ENCODE measurements at places on chromosomes 13 and 19. TPM values are rescaled to one million over a fixed set of nuclear protein-coding genes. Genes with fewer than 3 reads are reported as not detected.

GRCh38 chr13:98986226-98986846, 8.5 kb upstream of the DOCK9 start:
- no peak for DNase-seq

DNA sequence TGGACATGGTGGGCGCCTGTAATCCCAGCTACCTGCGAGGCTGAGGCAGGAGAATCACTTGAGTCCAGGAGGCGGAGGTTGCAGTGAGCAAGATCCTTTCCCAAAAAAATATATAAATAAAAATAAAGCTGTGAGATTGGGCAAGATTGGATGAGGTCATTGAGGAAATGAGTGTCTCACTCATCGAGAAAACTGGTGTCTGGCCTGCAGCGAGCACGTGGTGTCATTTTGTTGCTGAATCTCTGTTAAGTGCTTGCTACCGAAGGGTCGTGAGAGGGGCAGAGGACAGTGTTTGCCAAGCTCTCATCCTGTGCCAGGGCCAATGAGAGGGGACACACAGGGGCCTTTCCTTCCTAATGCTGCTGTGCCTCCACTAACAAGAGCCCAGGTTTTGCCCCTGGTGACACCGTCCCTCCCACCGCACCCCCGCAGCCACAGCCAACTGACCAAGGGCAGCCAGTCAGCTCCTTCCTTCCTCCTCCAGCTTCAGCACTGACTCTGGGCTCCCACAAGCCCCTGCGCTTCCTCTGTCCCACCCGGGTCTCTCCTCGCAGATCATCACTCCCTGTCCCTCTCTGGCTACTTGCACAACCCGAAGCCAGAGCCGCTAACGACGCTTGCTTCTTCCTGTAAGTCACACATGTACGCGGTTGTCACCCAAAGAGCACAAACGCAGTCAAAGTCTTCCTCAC, 3.2 kb downstream of the POLD1 start:
- DNase-seq, result no peak

SRRM5 gene
- polyA plus RNA-seq, result 0.55 TPM

CBY2 gene
- polyA plus RNA-seq, result not detected

Measured in A549 (cell line).